Uterus (tissue), 4 donors: ENCODE measurements at places on chromosomes 2 and 18.

- no peak for DNase-seq
Measured at GRCh38 chr2:195445639-195446038, 211.4 kb upstream of the SLC39A10 start.

GRCh38 chr2:9618410-9618809 is 12.4 kb downstream of the YWHAQ start:
- DNase-seq: no peak

GRCh38 chr2:64137567-64137966 is 6.7 kb downstream of the PELI1 start:
- no peak for DNase-seq

GRCh38 chr2:81266106-81266505 is 961.6 kb upstream of the LRRTM1 start:
- no peak for DNase-seq
